LHCN-M2 (cell line): ENCODE measurements at places on chromosomes 1 and 21.

DNA sequence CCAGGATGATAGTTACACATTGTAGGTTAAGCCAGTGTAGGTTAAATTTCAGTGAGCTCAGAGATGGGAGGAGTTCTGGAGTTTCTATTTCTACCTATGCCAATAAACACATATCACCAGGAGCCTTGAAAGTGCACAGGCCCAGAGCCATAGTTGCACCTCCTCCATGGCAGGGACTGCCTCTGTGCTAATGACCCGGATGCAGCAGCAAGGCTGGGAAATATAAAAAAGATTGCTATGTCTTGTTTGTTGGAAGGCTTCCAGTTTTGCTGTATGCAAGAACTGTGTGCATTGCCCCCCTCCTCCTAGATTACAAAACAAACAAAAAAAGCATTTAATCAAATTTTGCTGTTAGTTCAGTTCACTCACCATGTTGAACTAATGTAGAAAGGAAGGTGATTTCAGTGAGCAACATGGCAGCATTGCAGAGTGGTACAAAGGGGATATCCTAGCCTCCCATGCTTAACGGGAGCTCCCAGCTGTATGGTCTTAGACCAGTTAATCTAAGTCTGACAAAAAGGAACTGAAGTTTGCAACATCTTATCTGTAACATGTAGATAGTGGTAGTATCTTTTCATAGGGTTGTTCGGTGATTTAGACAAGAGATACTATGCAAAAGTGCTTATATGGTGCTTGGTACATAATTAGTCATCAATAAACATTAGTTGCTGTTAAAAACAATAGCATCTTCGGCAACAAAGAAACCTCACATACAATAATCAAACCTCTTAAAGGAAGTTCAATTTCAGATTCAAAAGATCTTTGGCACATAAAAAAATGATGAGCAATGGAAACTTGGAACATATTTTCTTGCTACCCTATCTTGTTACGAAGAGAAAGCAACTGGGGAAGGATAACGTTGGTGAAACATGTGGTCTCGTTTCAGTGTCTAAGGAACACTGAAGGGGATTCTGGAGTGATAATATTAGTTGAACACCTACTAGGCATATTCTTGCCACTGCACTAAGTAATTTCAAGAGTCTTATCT is 309.5 kb downstream of the ASTN1 start:
- no peak for DNase-seq

- no peak for DNase-seq
Measured at GRCh38 chr1:190949939-190950338, 472.3 kb upstream of the BRINP3 start.

DNA sequence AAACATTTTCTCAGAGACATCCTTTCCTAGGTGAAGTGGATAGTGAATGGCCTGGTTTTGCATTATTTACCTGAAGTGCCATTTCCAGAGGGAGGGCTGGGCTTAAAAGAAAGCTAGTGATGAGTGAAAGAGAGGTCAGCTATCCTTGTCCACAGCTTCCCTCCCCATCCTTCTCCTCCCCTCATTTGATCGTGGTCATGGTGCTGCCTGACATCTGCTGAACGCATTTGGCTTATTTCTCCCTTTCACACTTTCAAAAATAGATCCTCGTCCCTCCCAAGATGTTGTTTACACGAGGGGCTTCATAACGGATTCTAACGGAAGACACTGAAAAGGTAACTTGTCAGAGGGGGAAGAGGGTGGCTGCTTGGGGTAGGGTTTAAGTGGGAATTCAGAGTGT is 66.1 kb downstream of the PRRX1 start:
- no peak for DNase-seq

DNA sequence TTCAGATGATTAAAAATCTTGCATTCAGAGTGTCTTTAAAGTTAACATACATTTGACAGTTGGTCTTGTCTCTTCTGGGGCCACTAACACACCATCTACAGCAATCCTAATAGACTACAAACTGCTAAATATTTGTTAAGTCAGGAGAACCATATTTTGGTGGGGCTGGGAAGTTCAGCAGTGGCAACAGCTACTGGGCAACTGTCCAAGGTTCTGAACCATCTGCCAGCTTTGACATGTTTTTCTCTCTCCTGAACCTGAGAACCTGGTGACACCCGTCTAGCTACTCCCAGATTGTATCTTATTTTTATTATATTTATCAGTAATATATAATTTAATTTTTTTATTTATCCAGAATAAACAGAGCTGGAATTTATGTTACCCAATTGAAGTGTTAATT is 199.0 kb upstream of the DPYD start:
- DNase-seq: peak; percentile 38

- no peak for DNase-seq
Measured at GRCh38 chr1:22104865-22105437, 37.9 kb downstream of the WNT4 start.

GRCh38 chr1:22747021-22747734 is 36.5 kb downstream of the EPHB2 start:
- DNase-seq: peak; percentile 81

DNA sequence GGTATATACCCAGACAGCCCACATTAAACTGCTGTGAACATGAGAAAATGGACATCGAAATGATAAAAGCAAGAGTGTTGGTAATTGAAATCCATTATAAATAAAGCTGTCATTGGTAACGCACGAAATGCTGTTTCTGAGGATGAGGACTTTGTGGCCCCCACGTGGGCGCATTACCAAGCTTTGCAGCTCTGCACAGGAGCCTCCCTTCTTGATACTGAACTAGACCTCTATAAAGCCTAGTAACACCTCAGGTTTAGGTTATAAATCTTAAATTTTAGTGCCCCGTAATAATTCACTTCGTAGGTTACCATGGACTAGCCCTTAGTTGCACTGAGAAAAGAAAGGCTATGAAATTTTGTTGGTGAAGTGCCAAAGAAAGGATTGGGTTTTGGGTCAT is 45.4 kb downstream of the ADARB1 start:
- DNase-seq: no peak

GRCh38 chr1:94156096-94156625 is 35.2 kb upstream of the ABCA4 start:
- no peak for DNase-seq

- no peak for DNase-seq
Measured at GRCh38 chr1:20727746-20728316, 4.7 kb downstream of the SH2D5 start.

GRCh38 chr1:162169031-162169790 is 99.7 kb downstream of the NOS1AP start:
- no peak for DNase-seq

DNA sequence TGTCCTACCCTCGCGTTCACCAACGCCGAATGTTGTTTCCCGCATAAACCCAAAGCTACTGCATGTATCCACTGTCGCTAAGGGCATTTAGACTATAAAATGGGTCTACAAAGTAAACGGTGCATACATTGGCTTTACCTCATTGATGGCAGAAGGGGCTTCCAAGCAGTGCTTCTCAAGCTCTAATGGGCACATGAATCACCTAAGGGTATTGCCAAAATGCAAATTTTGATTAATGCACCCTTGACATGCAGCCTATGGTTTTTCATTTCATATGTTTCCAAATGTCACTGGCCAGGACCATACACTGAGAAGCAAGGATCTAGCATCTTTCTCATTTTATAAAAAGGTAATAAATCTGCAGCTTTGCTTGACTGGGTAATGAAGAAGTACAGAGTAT is 2.7 kb downstream of the OR6F1 start:
- DNase-seq: no peak
